ENCODE measurements at places on chromosomes 6 and 20. TPM values are rescaled to one million over a fixed set of nuclear protein-coding genes. Genes with fewer than 3 reads are reported as not detected.

SAMD5 gene
- total RNA-seq = 0.44 TPM

MCHR2 gene
- total RNA-seq = not detected

CCM2L gene
- total RNA-seq = under 0.01 TPM

BANF2 gene
- not detected for total RNA-seq

FRMD1 gene
- total RNA-seq = under 0.01 TPM

SLC22A7 gene
- not detected for total RNA-seq

ADAT2 gene
- total RNA-seq = 6.1 TPM

C6orf118 gene
- not detected for total RNA-seq

SIRPD gene
- total RNA-seq = not detected

GABRR2 gene
- total RNA-seq = 0.11 TPM

HSPA1L gene
- total RNA-seq = 0.89 TPM
